Skin of body (tissue), 3 donors: ENCODE measurements at places on chromosomes 13 and 19.

DNA sequence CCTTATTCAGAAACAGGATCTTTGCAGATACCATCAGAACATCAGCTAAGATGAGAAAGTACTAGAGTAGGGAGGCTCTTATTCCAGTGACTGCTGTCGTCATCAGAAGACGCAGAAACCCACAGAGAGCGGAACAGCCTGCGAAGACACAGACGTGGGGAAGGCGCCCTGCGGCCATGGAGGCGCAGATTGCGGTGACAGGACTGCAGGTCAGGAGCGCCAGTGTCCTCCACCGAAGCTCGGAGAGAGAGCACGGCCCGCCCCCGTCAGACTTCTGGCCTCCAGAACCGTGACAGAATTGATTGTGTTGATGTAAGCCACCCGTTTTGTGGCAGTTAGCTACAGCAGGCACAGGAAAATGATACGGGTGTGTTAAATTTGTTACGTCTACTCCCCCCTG, 275.5 kb downstream of the EFNB2 start:
- no peak for DNase-seq

DNA sequence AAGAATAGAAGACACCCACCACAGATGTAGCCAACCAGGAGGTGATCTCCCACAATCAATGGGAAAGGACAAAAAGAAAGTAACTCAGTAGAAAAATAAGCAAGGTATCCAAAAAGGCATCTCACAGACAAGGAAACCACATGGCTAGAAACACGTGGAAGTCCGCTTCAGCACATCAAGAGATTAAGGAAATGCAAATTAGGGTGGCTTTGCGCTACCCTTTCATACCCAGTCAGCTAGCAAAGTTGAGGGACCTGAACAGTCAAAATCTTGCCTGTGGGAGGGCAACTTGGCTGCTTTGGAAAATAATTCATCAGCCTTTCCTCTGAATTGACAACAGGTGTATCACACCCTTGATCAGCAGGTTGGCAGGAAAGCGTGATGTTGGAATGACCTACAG, 11.6 kb upstream of the UQCR11 start:
- no peak for DNase-seq

GRCh38 chr13:59422646-59423045, 741.1 kb downstream of the DIAPH3 start:
- no peak for DNase-seq

DNA sequence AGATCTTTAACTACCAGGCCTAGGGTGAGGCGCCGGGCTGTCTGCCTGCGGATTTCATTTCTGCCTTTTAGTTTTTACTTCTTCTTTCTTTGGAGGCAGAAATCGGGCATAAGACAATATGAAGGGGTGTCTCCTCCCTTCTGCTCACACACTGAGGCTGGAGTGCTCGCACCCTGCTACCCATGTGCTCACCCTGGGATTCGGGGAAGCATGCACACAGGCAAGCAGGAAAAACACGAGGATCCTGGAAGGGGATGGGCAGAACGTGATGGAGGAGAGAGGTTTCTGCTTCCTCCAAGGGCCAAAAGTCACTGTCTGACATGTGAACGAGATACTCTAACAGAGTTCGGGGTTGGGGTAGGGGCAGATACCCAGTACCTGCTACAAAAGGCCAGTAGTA, 28.4 kb downstream of the ZNF823 start:
- DNase-seq = no peak

- no peak for DNase-seq
Observed at GRCh38 chr19:38359242-38360021, 14.9 kb upstream of the PSMD8 start.

- no peak for DNase-seq
Observed at GRCh38 chr13:41580345-41580744, 123.0 kb downstream of the RGCC start.

DNA sequence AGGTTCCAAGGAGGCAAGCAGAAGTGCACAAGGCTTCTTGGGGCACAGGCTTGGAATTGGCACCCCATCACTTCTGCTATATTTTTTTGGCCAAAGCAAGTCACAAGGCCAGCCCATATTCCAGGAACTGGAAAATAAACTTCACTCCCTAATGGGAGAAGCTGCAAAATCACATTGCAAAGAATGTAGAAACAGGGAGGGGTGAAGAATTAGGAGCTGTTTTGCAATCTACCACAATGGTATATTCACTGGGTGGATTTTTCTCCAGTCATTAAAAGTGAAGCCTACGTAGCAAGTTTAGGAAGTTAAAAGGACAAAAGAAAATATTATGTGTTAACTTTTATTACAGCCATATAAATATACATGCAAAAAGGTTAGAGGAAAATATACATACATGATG, 464.8 kb downstream of the COG6 start:
- DNase-seq = no peak

DNA sequence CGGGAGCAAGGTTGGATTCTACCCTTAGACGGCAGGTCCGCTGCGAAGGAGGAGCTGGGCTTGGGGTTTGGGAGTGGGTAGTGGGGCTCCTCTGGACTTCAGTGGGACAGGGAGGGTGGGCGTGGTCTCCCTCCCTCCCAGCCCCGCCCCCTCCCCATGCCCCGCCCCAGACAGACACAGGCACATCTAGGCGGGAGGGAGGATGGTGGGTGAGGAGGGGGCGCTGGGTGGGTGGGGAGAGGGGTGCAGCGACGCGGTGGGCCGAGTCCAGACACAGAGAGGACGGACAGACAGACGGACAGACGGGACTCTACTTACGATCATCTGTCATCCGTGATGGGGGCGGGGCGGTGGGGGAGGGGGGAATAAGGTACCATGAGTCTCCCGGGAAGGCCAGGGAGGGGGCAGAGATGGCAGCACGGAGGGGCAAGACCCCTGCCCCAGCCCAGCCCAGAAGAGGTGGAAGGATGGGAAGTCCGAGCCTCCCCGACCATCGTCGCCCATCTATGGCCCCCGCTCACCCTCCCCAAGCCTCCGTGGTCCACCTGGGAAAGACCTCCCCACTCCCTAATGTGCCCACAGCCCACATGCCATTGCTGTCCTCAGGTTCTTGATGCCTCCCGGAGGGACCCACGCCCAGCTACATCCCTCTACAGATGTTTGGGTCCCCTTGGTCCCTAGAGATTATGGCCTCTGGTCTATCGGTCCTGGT, 64.8 kb downstream of the UNC13A start:
- no peak for DNase-seq

GRCh38 chr19:541699-542098, 2.2 kb upstream of the GZMM start:
- no peak for DNase-seq

GRCh38 chr13:77353995-77354394, 27.1 kb upstream of the MYCBP2 start:
- DNase-seq = no peak

- peak; percentile 29 for DNase-seq
Observed at GRCh38 chr19:46787331-46788261, 798 bp downstream of the SLC1A5 start.

DNA sequence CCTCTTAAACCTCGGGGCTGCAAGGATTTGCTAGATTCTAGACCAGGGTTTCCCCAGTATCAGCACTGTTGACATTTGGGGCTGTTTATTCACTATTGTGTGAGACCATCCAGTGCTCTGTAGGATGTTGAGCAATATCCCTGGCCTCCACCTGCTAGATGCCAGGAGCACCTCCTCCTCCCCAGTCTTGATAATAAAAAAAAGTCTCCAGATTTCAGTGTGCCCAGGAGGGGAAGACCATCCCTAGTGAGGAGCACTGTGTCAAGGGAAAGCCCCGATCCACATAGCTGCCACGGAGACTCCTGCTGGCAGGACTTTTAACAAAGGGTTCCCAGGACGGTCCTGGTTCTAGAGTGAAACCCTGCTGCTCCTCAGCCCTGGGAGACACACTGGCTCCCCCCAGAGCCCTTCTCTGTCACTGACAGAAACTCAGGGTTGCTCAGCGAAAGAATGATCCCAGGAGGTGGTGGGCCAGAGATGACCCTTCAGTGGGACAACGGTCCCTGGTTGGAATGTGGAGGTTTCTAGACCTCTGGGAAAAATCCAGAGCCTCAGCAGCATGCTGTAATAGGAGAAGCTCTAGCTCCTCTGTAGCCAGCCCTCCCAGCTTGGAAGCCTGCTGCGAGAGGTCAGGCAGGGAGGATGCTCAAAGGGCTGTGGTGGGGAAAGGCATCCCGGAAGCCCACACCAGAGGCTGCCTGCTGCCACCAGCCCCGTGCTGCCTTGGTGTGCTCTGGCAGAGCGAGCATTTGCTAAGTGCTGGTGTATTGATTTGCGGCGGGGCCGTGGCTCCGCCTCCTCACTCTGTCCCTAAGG, 20.3 kb downstream of the LYL1 start:
- no peak for DNase-seq

DNA sequence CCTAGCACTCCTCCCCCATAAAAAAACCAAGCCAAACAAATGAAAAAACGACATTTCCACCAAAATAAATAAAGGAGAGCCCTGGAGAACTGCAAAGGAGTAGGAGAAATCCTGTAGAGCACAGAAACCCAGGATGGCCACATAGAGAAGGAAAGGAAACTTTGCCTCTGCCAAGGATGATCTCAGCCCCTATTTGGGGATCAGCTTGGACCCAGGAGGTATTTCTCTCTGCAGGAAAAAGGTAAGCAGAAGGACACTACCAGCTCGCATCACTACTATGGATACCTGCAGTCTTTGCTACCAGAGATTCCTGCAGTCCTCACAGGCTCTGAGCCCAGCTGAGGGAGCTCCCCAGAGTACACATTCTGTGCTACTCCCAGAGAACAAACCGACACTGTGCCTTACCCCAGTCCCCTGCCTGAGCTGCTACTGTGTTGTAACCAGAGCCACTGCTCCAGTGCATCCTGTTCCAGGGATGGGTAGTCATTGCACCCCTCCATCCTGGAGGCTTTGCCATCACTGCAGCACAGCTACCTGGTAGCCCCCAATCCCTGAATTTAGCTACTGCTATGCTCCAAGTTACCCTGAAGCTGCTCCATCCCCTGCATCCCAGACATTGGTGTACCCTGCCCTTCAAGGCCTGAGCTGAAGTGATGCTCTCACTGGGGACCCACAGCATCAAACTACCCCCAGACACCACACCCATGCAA, 41.7 kb downstream of the VWA8 start:
- DNase-seq = no peak

- peak; percentile 30 for DNase-seq
Observed at GRCh38 chr19:45492627-45493470, 4.0 kb downstream of the RTN2 start.

- no peak for DNase-seq
Observed at GRCh38 chr19:14150041-14150769, 13.8 kb upstream of the ASF1B start.

- DNase-seq = peak; percentile 62
Observed at GRCh38 chr13:28408863-28409262, 86.1 kb downstream of the FLT1 start.

DNA sequence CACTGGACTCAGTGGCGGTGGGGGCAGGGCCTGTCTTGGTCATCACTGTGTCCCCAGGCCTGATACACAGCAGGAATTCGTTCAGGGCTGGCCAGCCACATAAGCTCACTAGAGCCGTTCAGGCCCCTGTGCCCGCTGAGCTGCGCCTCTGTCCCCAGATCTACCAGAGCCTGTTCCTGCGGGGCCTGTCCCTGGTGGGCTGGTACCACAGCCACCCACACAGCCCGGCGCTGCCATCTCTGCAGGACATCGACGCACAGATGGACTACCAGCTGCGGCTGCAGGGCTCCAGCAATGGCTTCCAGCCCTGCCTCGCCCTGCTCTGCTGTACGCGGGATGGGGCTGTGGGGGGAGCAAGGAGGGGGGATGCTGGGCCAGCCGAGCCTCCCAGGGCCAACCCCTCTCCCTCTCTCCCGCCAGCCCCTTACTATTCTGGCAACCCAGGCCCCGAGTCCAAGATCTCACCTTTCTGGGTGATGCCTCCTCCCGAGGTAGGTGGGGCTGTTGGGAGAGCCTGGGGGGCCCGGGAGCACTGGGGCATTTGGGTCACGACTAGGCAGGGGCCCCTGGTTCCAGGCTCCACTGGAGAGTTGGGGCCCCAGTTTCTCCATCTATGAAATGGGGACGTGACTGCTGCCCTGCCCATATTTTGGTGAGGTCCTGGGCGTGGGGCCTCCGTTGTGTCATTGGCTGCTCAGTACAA, 13.9 kb downstream of the MPND start:
- DNase-seq = no peak

- DNase-seq = no peak
Observed at GRCh38 chr13:112757759-112758086, 67.9 kb downstream of the ATP11A start.

- DNase-seq = no peak
Observed at GRCh38 chr13:29059800-29060199, 239.7 kb downstream of the MTUS2 start.

- DNase-seq = no peak
Observed at GRCh38 chr13:99374169-99374991, 67.2 kb upstream of the GPR183 start.

GRCh38 chr13:75774176-75774575, 138.0 kb downstream of the LMO7 start:
- no peak for DNase-seq

DNA sequence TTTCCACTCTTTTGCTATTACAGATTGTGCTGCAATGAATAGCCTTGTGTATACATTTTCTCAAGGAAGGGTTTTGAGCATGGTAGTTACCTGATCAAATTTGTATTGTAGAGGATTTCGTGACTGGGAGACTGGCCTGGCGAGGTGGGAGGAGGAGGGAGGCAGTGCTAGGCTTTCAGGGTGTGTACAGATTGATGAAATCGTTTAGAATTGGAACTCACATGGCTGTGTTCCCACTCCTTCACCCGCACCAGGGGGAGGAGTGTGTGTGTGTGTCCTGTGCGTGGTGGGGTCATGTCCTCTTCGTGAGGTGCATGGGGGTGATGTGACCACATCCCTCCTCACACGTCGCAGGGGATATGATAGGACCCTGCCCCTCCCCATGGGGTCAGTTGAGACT, 8.3 kb downstream of the PGLYRP1 start:
- DNase-seq = no peak

DNA sequence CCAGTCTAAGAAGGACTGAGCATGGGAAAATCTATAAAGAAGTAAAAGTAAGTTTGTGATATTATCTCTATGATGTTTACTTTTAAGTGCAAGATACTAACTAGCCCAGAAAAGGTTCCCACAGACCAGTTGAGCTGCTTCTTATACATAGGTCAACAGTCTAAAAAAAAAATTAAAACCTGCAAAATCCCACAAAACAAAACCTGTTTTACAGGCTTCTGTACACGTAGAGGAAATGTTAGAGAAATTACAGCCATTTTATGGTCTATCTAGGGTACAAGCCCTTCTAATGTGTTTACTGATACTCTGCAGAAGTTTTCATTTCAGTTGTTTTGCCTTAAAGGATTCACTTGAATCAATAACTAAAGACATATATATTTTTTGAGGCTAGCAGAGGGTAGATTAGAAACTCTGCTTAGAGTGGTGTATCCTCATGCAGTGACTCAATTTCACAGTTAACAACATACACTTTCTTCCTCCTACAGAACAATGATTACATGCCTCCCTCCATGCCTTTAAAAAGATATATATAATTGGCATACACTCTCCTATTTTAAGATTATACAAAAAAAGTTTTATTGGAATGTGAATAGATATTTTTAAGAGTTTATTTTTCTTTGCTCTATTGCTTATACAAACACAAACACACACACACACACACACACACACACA, 43.9 kb downstream of the CAB39L start:
- DNase-seq = no peak

GRCh38 chr19:55635334-55635717, 5.5 kb upstream of the ZNF580 start:
- no peak for DNase-seq

- DNase-seq = peak; percentile 40
Observed at GRCh38 chr19:4831304-4831978, at the start of gene TICAM1. Gene TICAM1 (minus strand): TSS chr19:4831712. CDS start chr19:4818377, 13,335 bp downstream.

- no peak for DNase-seq
Observed at GRCh38 chr13:85864963-85865530, 65.8 kb upstream of the SLITRK6 start.

GRCh38 chr19:14944456-14944855, 3.2 kb downstream of the OR7C2 start:
- no peak for DNase-seq

- no peak for DNase-seq
Observed at GRCh38 chr13:61276401-61276800, 139.2 kb downstream of the PCDH20 start.
